ENCODE measurements at places on chromosomes 12 and 14. TPM values are rescaled to one million over a fixed set of nuclear protein-coding genes. Genes with fewer than 3 reads are reported as not detected.

Gene CRIP2
- total RNA-seq, result 89.3 TPM

Gene EPYC
- not detected for total RNA-seq

Gene ANKS1B
- total RNA-seq, result 1.9 TPM

Gene MSI1
- 0.20 TPM for total RNA-seq

Gene NRXN3
- total RNA-seq, result 2.9 TPM

Gene BCL11B
- total RNA-seq, result under 0.01 TPM

Gene IKBIP
- total RNA-seq, result 69.8 TPM

Gene SLC25A47
- total RNA-seq, result 0.07 TPM

Gene PHETA1
- total RNA-seq, result 7.0 TPM

Gene EID3
- total RNA-seq, result 14.2 TPM

Gene PLA2G1B
- total RNA-seq, result not detected

Gene ERH
- 56.7 TPM for total RNA-seq

Gene CD163L1
- total RNA-seq, result 2.6 TPM

Gene GPX2
- not detected for total RNA-seq

Gene IL31
- total RNA-seq, result not detected

Gene KTN1
- total RNA-seq, result 105 TPM

Gene NKX2-1
- not detected for total RNA-seq

Gene EMP1
- total RNA-seq, result 65.7 TPM

Gene PRKD1
- total RNA-seq, result 40.5 TPM

Gene LRP1-AS
- not detected for total RNA-seq

Gene CCDC196
- not detected for total RNA-seq

Gene MANSC4
- not detected for total RNA-seq

Gene METTL3
- total RNA-seq, result 44.6 TPM

Gene CCNB1IP1
- total RNA-seq, result 36.6 TPM

Measured in smooth muscle cell of the pulmonary artery (primary cell).